ENCODE measurements at places on chromosomes 1 and 21.

DNA sequence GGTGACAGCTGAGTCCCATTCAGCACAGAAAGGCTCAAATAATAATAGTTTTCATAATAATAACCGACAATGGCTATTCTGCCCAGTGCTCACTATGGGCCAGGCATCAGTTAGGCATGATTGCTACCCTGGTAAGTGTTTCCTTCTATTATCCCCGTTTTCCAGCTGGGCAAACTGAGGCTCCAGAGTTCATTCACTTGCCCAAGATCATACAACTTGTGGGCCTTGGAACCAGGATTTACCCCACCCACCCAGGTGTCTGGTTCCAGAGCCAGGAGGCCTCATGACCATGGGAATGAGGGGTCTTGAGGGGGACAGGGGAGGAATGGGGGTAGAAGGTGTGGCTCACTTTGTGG lies 518 bp downstream of the PLOD1 start:
- no peak for DNase-seq

DNA sequence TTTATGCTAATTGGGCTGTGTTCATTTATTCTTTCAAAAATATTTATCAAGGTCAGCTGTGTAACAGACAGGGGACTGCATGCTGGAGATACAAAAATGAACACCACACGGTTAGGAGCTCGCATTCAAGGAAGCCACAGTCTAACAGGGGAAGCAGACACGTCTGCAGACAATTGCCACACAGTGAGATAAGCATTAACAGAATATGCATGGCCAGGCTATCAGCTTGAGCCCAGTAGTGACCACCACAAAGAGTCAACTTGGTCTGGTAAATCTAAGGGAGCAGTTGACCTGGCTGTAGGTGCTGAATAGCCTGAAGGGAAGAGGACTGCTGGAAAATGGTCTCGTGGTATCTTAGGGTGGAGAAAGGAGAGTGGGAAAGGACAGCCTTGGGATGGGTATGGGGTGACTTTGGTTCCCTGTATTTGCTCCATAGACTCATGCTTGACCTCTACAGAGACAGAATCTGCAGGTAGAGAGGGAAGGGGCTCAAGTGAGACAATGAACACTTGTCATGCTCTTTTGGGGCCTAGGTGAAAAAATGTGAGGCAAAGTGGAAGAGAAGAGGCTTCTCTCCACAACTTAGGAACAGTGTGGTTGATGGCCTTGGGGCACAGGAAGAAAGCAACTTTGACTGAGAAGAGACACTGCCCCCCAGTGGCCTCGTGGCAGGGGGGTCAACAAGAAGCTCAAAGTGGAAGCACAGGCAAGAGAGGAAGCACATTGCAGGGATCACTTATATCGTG lies 7.6 kb upstream of the NPL start:
- DNase-seq, result peak; percentile 58

GRCh38 chr1:14082331-14082730 lies 382.3 kb downstream of the PRDM2 start:
- no peak for DNase-seq

DNA sequence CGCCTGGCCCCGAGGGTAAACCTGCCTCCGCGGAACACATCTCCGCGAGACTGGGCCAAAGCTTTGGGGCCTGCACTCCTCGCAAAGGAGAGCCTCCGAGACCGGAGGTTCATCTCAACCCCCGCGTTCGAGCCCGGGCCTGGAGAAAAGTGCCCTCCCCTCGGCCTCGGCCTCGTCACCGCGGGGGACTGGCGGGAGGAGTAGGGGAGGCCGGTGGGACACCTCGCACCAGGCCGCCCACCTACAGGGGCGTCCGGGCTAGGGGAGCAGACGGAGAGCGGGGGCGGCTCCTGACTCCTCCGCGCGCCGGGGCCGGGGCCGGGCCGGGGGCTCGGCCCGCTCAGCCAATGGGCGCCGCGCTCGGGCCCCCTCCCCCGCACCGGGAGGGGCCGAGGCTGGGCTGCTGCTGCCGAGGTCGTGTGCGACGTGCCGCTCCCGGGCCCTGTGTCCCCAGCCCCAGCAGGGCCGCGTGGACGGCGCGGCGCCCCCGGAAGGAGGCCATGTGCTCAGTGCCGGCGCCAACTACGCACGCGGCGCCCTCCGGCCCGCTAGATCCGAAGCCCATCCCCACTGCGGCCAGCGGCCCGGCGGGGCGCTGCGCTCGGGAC lies 684 bp downstream of the SLC2A1 start:
- DNase-seq, result peak; percentile 52

DNA sequence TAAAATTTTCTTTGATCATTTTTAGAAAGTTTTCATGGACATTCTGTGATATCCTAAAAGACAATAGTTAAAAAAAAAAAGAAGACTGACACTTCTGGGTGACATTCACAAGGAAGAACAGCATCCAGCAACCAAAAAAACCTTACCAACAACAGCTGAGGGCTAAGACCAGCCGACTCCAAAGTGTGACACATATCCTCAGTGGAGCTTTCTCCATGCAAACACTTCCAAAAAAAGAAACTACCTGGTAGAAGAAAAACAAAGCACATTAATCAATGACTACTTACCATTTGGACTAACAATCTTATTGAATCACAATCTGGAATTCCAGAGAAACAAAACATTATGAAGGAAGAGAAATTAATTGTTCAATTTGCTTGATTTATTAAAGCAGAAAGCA lies 88.2 kb downstream of the IARS2 start:
- DNase-seq, result no peak

DNA sequence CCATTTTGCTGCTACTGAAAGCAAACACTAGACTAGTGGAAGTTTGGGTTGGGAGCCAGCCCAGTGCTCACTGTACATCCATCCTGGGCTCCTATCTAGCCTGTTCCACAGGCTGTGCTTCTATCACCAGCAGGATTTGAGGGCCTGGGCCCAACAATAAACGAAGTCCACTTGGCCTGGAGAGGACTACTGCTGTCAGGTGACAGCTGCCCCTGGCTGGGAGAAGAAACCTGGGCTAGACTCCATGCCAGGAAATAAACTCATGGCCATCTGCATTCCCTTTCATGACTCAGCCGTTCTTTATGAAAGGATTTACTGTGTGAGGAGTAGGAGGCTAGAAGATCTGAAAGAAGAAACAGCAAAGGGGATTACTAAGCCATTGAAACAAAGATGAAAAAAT lies 35.5 kb downstream of the COLGALT2 start:
- peak; percentile 54 for DNase-seq

DNA sequence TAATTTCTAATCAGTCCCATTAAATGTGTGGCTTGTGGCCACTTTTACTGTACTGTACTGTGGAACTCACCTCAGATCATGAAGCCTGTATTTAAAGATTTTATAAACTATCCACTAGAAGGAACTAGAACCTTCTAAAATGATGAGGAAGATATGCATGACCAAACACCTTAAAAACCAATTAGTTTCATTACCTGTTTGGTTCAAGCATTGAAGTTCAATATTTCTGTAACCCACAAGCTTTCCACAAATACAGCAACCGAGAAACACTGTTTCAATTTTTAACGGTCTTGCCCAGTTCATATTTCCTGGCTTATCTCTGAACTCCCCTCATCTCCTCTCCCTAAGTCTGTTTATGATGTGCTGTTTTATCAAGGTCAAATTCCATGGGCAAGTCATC lies 264.3 kb upstream of the PLD5 start:
- DNase-seq, result no peak
